ENCODE measurements at places on chromosomes 3 and 15.

- DNase-seq, result no peak
These were observed 430.7 kb upstream of the RBMS3 start for GRCh38 chr3:28850186-28850585.

DNA sequence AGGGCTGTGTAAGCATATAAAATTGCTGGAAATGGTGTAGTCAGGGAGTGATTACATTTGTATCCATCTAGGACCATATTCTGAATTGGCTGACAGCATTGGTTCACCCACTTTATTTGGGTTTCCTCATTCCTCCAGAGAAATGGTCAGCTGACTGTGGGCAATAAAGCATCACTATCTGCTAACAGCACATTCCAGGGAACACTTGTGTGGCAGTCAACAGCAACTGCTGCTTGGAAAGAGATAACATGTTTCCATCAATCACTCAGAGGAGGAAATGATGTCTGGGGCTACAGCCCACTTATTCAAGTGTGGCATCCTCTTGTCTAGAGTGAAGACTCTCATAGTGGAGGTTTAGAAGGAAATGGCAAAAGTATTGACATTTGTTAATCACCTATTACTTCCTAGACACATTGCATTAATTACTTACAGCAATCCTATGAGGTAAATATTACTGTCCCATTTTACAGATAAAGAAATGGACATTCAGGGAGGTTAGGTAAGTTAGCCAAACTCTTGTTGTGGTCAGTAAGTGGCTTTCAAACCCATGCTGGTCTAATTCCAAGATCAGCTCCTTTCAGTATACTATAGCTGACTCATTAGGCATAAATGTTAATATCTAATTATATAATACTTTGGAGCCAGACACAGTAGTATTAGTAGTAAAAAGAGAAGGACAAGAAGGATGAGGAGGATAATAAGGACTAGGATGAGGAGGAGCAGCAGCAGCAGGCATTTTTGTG is 247.8 kb downstream of the ALCAM start:
- DNase-seq, result no peak

- DNase-seq, result peak; percentile 64
These were observed 168.8 kb upstream of the TLE3 start for GRCh38 chr15:70266412-70267121.

DNA sequence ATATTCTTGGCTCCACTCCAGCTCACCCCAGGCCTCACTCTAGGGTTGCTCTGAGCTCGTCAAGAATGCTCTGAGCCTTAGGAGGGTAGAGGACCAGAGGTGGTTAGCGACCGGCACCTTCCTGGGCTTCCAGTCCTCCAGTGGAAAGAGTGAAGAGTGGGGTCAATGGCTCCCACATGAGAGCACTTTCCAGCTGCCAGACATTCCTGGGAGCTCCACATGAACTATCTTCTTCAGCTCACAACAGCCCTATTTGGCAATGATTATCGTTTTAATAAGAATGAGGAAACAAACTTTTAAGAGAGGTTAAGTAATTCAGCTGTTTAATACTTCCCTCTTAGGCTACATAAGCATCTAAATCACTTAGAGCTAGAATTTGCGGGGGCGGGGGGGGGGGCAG is 139.3 kb downstream of the STT3B start:
- DNase-seq, result no peak

GRCh38 chr3:4593014-4593413 is 99.9 kb downstream of the ITPR1 start:
- DNase-seq, result no peak

DNA sequence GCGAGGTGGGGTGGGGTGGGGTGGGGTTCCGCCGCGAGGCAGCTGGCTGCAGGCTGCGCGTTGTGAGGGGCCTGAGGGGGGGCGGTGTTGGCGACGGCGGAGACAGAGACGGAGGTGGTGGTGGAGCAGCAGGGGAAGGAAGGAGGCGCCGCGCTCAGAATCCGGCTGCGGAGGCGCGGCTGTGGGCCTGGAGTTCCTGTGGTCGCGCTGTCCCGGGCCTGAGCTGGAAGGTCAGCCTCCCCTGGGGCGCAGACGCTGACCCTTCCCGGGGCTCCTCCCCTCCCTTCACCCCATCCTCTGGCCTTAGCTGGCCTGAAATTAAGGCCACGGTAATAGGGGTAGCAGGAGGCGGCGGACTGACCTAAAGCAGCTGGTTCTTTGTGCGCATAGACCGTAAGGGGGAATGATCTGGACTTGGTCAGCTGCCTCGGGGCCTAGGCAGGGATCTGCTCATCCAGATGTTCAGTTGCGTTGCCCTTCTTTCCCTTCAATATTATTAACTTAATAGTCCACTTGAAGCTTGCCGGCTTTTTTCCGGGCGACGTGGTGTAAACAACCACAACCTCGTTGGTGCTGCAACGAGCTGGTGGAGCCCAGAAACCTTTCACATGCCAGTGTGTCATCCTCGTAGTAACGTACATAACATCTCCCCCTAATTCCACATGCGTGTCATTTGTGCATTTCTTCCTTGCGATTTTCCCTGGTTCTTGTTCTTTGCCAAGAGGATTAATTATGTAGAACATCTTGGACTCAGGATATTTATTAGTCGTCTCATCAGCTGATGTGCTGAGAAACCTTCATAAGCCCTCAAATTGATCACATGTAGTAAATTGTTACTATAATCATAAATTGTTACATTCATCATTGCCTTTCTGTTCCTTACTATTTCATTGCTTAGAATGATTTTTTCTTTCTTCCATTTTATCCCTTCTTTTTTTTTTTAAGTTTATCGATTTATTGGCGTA is 626 bp downstream of the SEC62 start:
- DNase-seq, result peak; percentile 72

DNA sequence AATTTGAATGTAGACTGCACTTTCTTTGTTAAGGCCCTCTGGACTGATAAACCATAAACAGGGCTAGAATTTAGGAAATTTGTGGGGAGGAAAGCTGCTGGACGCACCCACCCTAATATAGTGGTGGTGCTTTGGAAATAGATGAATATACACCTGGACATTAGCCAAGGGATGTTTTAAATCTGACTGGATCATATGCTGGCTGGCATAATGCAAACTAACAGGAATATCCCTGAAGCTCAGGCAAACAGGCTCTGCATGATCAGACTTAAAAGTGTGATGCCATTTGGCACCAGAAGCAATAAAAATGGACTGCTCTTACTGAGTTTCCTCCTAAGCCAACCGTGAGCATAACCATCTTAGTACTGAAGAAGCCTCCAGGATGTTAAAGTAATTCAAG is 465.8 kb upstream of the ROBO1 start:
- no peak for DNase-seq

DNA sequence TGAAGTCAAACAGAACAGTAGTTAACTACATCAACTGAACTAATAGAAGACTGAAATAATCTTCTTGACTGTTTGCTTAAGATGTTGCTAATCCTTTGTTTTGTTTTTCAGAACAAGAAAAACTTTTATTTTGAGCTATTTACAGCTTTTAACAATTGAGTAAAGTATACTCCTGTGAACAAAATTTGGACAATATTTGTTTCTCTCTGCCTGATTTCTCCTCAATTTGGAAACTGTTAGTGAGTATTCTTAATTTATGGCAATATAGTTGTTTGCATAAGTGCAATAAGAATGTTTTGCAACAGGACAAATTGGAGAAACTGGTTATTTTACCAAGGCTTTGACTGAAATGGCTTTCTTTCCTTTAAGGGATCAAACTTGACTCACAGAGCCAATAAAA is 36.5 kb upstream of the ENTPD3 start:
- no peak for DNase-seq

DNA sequence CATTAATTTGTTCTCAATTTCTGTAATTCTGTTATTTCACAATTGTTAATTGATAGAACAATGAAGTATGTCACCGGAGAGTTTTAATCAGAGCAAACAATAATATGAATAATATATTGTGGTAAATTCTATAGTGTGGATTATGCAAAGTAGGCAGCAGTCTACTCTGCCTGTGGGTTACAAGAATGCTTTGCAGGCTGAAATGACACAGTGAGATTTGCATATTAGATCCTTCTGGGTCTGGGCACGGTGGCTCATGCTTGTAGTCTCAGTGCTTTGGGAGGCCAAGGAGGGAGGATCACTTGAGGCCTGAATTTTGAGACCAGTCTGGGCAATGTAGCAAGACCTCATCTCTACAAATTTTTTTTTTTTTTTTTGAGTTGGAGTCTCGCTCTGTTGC is 12.5 kb downstream of the COPG1 start:
- no peak for DNase-seq

DNA sequence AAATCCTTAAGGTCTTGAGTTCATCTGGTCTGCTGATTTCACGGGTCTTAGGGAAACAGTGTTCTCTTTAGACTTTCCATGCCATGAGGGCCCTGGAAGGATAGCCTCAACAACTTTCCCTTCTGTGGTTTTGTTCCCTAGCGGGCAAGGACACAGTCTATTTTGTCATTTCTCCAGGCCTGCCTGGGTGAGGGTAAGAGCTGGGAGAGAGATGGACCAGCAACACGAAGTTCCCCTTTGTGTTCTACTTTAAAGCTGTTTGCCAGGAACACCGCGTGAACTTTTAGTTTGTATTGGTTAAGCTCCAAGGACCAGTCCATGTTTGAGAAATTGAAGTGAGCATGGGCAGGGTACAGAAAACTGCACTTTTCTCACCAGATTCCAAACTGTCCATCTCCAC is 20.9 kb downstream of the ST3GAL6 start:
- peak; percentile 87 for DNase-seq

DNA sequence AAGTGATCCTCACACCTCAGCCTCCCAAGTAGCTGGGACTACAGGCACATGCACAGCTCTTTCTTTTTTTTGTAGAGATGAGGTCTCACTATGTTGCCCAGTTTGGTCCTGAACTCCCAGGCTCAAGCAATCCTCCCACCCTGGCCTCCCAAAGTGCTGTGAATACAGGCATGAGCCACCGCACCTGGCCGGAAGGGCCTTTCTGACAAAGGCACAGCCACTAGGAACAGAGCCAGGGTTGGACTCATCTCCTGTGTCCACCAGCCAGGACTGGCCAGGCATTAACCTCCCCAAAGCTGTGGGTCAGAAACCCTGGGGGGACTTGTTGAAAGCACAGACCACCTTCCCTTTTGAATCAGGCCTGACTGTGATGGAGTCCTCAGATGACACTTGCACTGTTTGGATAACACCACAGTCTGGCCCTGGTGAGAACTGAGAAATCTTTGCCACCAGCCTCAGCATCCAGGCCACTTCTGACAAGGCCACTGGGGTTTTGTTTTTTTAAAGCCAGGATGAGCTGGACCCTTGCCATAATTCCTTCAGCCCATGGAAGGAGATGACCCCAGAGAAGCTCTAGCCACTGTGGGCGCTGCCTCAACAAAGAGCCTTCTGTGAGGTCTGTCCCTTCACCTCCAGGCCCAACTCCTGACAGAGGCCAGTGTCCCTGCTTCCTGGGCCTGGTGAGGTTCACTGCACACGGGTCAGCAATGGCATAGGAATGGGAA is 4.8 kb downstream of the TKT start:
- no peak for DNase-seq

GRCh38 chr15:79065706-79066376 is 24.7 kb downstream of the RASGRF1 start:
- DNase-seq, result no peak

DNA sequence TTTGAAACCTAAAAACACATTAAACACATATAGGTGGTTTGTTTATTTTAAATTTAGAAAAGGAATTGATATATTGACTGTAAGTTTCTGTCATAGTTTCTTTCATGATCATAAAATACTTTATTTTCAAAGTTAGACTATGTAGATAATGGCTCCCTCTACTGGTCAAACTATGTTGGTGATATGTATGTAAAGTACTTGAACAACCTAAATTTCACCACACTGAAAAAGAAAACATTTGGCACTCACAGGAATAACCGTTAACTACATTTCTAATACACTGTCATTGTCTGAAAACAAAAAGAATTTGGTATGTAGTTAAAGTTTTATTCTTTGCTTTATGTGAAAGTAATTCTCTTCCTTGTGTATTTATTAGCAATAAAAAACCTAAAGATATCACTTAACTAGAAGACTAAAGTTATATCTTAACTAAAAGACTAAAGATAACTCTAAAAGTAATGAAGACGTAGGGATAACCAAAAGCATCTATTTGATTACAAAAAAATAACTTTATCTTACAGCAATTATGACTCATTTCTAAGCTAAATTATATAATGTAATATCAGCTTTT is 427.5 kb downstream of the VGLL3 start:
- DNase-seq, result no peak

- no peak for DNase-seq
These were observed 440.0 kb upstream of the PROK2 start for GRCh38 chr3:72224804-72225509.

DNA sequence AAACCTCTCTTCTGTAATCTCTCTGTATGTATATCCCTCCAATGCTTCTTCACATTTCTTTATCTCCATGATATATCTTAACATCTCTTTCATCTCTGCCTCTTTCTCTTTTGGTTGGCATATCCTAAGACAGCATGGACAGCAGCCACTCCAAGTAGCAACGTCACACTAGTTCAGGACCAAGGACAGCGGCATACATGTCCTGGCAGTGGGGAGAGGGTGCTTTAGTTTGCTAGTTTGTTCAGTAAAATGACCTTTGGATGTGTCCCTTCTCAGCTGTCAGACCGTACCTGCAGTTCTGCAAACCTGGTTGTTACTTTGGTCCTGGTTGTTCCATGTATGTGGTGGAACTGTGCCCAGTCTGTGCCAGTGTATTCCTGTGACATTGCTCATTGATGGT is 225.6 kb upstream of the ROPN1 start:
- DNase-seq, result peak; percentile 65

GRCh38 chr3:140954576-140954975 is 12.9 kb downstream of the SLC25A36 start:
- DNase-seq, result no peak

DNA sequence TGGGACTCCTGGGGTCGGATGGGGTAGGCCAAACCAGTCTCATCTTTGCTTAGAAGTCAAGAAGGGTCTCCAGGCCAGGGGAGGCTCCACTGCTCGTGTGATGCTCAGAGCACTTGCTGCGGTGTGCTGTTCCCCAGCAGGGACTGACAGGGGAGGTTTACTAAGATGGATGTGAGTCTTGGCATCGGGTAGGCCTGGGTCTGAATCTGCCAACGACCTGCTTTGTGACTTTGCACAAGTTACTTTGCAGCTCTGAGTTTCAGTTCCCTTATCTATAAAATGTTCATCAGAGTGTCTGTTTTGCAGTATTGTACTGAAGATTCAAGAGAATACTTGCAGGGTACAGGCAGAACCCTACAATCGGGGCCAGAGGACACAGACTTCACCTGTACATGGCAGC is 17.3 kb upstream of the CDCP1 start:
- DNase-seq, result no peak

DNA sequence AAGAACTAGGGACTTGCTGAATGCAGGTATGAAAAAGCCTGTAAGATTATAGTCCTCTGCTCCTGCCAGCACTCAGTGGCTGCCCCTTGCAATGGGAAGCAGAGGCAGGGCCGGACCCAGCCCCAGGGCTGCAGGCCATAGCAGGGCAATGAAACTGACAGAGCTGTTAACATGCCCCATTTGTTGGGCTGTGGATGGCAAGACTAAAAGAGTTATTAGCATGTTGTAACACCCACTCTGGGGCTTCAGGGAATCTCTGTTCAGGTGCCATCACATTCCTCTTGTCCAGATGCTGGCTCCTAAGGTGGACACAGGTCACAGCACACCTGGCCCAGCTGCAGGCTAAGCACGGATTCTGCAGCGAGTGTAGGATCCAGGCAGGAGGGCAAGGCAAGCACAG is 7.4 kb upstream of the OR5H2 start:
- DNase-seq, result no peak
